Stimulated activated CD8-positive, alpha-beta memory T cell treated with anti-CD3 and anti-CD28 coated beads, Interleukin-4, amount 100 ng/mL, for 4 hours (primary cell): ENCODE measurements at places on chromosomes 1 and 21.

GRCh38 chr1:234208351-234208750, 164.9 kb upstream of the COA6 start:
- no peak for DNase-seq

GRCh38 chr1:18794561-18794960, 64.9 kb downstream of the TAS1R2 start:
- no peak for DNase-seq

DNA sequence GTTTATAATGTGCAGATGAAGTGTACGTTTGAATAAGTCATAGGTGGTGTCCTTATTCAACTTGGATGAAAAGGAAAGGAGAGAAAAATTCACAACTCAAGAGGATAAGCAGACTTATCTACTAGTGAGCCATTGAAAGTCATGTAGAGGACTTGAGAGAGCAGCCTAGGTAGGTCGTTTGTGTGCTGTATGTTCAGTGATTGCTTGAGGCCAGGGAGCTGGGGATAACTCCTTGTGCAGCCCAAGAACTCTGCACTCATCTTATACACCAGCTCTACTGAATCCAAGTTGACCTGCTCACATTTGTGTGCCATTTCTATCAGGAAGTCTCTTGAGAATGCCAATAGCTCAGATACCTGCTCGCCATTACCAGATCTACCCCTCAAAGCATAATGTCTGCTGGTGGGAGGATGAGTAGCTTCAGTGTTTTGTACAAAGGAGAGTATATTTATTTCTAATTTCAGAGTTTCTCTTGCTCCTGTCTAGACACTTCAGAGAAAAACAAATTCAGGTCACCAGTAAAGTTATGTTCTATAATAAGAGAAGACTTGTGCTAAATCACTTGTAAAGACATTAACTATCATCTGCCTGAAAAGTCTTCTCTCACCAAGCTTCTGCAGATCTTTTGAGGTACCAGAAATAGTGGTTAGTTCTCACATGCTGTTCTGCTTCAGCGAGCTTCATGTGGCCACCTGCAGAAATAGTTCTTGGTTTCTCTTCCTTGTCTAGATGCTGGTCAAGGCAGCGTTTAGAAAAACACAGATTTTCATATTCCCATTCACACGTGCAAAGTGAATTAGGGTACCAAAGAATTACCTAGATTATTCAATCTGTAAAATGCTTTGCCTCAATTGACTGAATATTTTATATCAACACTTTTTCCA, 10.8 kb downstream of the S1PR1 start:
- DNase-seq = no peak

DNA sequence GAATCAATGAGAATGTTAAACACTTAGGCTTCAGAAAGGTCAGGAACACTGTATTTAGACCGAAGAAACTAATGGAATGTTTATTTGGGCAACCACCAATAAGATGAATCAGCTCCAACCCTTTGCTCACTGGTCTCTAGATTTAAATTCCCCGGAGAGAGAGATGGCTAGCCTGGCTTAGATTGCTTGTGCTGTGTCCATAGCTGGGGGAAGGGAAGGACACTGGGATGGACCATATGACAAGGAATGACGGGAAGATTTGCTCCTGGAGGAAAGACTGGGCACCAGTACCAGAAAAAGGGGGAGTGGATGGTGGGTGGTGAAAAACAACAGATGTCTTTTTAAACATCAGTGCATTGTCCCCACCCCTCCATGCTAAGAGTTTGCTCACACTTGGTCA, 426.6 kb downstream of the DUSP10 start:
- no peak for DNase-seq

DNA sequence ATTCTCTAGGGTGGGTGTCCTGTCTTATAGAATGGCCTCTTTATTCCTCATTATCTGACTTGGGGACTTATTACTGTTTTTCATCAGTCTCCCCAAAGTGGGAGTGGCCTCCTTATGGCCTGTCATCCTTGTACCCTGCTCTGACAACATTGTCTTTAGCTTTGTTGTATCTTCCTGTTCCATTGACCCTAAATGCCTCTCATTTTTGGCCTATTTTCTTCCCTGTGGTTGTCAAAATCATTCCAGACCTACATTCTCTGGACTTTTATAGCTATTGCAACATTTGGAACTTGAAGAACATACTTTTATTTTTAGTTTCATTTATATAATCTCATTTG, 9.7 kb downstream of the SFT2D2 start:
- no peak for DNase-seq

DNA sequence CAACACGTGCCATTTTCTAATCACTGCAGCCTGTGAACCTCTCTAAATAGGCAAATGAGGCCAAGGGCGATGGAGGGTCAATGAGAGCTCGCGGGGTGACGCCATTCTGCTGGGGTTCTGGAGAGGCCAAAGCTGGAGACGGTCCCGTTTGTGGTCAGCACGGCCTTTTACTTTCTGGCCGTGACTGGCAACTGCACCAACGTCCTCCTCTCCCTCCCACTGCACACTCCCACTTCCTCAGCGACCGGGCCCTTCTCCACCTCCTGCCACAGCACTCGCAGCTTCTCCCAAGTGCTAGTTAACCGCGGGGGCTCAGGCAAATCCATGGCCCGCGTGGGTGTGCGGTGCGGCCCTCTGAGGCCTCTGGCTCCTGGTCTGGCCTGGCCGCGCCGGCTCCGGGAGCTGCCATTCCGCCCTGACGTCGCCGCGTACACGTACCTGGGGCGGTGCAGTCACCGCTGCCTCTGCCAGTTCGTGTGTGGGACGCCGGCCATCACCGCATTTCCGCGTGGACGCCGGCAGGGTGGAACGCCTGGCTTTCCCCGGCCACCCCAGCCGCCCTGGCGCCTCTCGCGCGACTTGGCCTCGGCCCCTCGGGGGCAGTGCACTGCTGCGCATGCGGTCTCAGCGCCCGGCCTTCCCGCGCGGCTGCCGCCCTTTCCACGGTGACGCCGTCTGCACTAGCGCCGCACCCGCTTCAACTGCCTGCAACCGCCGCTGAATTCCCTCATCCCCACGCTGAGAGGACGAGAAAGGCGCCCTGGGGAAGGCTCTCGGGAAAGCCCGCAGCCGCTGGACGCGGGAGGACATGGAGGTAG, 18.2 kb downstream of the OR2C3 start:
- no peak for DNase-seq

DNA sequence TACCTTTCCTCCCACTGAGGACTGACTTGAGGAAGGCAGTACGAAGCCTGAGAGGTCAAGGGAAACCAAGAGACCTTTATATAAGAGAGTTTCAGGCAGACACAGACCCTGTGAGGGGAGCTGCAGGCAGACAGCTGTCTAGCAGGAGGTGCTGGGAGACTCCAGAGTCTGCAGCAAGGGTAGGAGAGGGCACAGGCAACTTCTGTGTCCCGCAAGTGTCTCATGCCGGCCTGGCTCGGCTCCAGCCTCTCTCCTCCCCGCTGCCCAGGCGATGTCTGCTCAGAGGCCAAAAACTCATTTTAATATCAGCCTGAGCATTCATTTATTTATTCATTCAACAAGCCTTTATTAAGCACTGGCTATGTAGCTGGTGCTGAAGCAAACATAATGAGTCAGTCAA, 83.0 kb downstream of the KIRREL1 start:
- DNase-seq = no peak

- DNase-seq = no peak
Measured at GRCh38 chr1:1141911-1142250, 26.0 kb upstream of the C1orf159 start.

DNA sequence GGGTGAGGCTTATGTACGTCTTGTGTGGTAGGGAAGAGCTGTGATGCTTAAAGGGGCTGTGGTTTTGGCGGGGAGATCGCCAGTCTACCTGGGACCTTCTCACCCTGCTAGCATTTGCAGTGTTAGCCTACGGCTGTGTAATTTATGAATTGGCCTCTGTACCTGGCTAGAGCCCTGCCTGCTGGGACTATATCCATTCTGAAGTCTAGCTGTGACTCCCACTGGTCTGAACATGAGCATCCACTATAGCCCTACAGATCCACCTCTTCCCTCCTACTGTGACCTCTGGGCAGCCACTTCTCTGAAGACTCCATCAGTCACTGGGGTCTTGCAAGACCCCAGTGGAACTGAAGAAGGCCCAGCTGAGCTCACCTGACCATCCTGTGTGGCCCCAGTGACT, 73.7 kb downstream of the MT1HL1 start:
- DNase-seq = no peak

GRCh38 chr21:31948676-31949075, 75.9 kb downstream of the HUNK start:
- no peak for DNase-seq

GRCh38 chr1:183812128-183812527, 7.2 kb downstream of the RGL1 start:
- DNase-seq = no peak

- no peak for DNase-seq
Measured at GRCh38 chr1:172476218-172476811, 32.4 kb upstream of the PIGC start.

- no peak for DNase-seq
Measured at GRCh38 chr1:205914730-205915129, 28.5 kb downstream of the SLC26A9 start.

DNA sequence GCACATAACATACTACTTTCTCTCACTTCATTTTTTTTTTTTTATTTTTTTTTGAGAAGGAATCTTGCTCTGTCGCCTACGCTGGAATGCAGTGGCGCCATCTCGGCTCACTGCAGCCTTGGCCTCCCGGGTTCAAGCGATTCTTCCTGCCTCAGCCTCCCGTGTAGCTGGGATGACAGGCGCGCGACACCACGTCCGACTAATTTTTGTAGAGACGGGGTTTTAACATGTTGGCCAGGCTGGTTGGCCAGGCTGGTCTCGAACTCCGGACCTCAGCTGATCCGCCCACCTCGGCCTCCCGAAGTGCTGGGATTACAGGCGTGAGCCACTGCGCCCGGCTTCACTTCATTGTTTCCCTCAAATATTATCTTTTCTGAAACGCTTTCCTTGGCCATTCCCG, 573 bp upstream of the PEX19 start:
- no peak for DNase-seq

DNA sequence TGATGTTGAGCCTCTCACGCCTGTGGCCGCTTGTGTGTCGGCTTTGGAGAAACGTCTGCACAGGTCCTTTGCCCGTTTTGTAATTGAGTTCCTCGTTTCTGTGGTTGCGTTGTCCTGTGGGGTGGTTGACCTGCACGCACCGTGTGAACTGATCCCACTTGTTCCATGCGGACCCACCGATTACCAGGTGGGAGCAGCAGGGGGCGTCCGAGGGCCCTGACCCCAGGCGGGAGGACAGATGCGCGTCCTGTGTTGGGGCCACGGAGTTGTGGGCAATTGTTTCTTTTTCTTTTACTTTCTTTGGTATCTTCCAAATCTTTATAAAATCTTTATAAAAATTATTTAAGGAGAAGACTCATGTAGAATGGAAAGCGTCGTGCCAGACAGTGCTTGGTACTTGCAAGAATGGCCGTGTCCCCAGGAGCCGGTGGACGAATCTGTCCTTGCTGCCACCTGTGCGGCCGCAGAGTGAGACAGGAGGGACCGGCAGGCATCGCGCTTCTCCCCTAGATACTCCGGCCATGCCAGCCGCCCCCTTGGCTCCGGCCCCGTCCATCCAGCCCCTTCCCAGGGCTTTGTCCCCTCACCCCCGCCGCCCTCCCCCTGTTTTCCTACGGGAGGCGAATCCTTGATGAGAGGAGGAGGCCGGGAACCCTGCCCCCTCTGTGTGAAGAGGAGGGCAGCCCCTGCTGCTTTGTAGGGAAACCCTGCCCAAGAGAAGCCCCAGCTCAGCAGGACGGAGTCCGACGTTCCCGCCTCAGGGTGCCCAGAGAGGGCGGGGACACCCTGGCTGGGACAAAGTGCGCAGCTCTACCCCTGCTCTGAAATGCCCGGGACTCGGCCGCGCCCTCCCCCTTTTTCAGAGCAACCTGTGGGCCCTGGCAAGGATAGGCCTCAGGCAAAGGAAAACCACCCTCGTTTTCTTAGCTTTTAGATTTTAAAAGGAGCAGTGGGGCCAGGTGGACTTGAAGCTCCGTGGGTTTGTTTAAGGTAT, 41.7 kb downstream of the PRKCZ start:
- no peak for DNase-seq

- DNase-seq = no peak
Measured at GRCh38 chr1:42974767-42975437, 16.2 kb upstream of the SLC2A1 start.

DNA sequence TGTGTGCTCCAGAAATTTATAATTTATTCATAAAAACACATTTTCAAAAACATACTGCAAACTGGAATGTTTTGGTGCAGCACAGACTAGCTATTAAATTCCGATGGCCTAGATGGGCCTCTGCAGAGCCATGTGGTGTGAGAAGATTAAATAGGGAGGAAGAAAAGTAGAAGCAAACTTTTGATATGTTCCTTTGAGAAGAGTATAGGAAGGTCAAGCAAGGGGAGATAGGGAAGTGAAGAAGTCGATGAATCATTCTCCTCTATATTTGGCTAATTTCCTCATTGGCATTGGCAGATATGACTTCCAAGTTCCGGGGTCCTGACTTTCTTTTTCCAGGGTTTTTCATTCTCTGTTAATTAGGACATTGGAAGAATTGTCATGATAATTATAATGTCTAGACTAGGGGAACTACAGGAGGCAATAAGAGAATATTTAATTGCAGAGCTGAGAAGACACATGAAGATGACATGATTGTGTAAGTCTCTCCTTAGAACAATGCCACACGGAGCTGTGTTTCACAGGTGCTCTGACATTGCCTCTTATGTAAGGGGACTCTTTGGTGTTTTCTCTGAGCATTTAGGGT, 19.3 kb upstream of the ZNF326 start:
- no peak for DNase-seq

DNA sequence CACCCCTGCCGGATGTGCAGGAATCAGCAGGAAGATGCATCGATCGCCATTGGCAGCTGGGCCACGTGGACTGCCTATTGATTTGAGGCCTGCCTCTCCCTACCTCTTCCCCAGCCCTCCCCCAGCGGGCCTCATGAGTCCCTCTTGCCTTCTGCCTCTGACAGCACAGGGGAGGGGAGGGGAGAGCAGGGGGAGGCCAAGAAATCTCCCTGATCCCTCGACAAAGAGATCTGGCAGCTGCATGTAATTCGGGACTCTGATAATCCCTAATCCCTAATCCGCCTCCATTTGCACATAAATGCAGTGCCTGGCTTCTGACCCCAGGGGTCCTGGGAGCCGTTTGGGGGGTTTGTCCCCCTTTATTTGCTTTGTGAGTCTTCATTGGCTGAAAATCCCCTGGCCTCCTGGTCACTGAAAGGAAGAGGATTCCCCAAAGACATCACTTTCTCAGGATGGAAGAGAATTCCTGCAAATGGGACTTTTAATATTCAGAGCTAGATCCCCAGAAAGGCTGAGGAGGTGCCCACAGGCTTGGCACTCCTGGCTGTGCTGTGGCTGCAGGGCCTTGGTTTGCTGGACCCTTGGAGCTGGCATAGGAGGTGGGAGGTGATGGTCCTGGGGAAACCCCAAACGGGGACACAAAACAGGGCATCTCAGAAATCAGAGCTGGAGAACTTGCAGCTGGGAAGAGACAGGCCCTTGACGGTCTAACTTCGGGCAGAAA, 239.4 kb upstream of the POU3F1 start:
- DNase-seq = no peak

DNA sequence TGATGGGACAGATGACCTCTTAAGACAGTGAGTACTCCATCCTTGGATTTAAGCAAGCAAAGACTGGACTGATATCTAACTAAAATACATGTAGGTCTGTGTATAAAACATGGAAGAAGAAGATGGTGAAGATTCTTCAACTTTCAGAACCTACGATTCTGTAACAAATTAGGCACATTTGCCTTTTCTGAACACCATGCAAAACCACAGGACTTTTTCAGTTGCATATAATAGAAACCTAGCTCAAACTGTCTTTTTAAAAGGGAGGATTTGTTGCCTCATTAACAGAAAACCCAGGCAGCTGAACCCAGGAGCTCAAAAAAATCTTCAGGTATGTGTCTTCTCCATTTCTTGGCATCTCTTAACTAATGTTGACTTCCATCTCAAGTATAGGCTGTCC, 14.7 kb upstream of the TSPAN1 start:
- no peak for DNase-seq

- no peak for DNase-seq
Measured at GRCh38 chr1:43783096-43783670, 75.8 kb downstream of the ST3GAL3 start.
